NCI-H146 (cell line): ENCODE measurements at places on chromosomes 1 and 21.

- no peak for DNase-seq
These were observed 451.0 kb upstream of the RGS18 start for GRCh38 chr1:191707288-191707687.

DNA sequence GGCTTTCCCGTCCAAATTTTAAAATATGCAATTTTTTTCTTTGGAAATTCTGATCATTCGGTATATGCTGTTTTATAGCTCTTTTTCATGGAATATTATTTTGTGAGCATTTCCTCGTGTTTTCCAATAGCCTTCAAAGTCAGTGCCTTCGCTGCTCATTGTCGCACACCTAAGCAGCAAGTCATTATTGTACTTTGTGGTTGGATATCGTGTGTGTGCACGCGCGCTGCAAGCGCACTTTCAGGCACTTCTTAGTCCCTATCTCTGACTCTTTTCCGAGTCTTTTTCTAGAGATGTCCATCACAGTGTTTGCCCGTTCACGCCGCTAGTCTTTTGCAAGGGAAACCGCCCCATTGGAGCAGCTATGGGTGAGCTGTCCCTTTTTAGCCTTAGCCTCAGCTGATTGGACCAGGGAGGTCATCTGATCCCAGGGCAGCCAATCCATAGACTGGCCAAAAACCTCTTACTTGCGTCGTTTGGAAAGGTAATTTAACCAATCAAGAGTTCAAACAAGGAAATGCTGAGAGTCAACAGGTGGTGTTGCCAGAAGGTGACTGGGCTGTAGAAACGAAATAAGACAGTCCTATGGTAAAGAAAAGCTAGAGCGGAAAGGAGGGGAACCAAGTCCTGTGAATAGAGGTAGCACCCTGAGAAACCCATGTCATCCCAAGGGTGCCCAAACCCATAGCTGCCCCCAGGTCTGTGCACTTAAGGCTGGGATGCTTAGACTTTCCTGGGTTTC is 710 bp upstream of the HYI start:
- peak; percentile 83 for DNase-seq

DNA sequence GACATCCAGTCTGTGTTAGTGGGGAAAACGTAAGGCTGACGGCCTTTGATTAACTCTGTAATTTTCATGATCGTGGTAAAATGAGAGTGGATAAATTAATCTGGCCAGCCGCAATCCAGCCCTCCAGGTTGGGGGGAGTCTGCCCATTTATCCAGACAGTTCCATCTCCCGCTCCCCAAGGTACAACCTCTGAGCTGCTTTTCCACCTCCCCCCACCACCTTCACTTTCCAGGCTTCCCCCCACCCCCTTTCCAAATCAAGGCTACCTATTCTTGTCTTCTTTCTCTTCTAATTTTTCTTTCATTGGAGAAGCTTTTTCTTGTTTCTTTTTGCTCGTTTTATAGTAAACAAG is 6.0 kb downstream of the MIER1 start:
- no peak for DNase-seq

GRCh38 chr1:57599236-57599994 is 175.6 kb upstream of the DAB1 start:
- DNase-seq: no peak

GRCh38 chr1:55070293-55071164 is 31.2 kb downstream of the PCSK9 start:
- DNase-seq: no peak
